ENCODE measurements at places on chromosomes 5 and 9.

GRCh38 chr5:39422728-39423285 lies 2.0 kb downstream of the DAB2 start:
- no peak for DNase-seq

- no peak for DNase-seq
Measured at GRCh38 chr9:7707934-7708333, 91.6 kb downstream of the DMAC1 start.

DNA sequence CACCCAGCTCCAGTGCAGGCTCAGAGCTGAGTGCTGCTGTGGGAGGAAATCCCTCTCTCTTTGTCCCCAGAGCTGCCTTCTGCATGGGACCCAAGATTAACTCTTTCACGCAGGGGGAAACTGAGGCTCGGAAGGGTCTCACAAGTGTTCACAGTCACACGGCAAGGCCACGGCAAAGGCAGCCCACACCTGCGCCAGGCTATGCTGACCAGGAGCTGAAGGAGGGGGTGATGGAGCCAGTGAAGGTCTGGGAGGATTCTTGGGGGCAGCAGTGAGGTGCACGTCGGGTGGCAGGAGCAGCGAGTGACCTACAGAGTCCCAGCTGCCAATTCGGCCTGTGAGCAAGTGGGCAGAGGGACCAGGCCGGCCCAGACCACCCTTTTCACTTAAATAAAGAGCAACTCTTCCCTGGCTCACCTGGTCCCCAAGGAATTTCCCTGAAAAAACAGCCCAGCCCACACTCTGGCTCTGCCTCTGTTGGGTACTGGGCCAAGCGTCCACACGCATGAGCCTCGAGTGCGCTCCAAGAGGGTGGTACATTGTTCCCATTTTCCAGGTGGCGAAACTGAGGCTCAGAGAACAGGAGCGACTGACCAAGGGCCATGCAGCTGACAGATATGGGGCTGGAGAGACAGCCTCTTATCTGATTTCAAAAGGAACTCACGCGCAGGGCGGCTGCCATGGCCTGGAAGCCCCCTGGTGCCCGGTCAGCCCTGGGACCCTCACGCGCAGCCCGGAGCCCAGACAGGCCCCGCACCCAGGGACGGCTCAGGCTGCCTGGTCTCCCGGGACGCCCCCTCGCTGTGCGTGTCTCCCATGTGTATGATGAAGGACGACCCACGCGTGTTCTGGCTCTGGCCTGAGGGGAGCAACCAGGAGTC lies 28.2 kb downstream of the SARDH start:
- no peak for DNase-seq

GRCh38 chr5:136810261-136810801 lies 445.0 kb upstream of the TRPC7 start:
- no peak for DNase-seq

- no peak for DNase-seq
Measured at GRCh38 chr5:118253225-118254061, 734.9 kb downstream of the DTWD2 start.

DNA sequence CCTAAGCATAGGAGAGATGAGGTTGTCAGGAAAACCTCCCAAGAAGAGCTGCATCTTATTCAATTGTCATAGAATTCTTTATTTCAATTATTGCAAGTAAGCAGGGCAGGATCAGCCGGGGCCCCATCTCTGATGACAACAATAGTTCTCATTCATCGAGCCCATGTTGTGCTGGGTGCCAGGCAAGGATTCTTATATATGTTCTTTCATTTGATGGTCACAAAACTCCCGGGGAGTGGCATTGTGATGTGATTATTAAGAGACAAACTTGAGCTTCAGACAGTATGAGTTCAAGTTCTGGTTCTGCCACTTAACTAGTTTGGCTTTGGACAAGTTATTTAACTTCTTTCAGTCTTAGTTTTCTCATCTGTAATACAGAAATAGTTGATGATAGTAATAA lies 8.5 kb downstream of the FUBP3 start:
- no peak for DNase-seq
